ENCODE measurements at places on chromosomes 1 and 21.

DNA sequence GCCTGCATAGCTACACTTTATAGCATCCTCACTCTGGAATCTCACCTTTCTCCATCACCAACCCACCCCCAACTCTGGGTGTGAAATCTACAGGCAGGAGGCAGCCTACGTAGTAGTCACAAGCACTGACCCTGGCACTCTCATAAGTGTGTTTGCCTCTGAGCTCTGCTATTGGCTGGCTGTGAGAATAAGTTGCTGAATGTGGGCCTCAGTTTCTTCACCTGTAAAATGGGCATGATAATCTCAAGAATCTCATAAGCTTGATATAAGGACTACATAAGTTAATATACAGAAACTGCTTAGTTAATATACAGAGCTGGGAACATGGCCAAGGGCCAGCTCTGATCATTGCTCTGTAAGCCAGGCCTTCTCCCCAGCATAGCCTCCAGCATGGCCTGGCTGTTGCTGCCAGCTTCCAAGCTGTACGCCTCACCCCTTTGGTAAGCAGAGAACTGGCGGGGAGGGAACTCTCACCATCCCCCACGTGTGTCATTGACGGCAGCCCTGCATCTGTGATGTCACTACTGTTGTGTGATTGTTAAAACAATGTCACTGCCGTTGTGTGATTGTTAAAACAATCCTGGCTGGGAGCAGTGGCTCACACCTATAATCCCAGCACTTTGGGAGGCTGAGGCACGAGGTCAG, 53.3 kb downstream of the SYF2 start:
- no peak for DNase-seq

- DNase-seq, result no peak
These were observed 41.1 kb upstream of the ZNF124 start for GRCh38 chr1:247212627-247213617.

GRCh38 chr1:231684356-231685244, 58.0 kb downstream of the DISC1 start:
- DNase-seq, result no peak

DNA sequence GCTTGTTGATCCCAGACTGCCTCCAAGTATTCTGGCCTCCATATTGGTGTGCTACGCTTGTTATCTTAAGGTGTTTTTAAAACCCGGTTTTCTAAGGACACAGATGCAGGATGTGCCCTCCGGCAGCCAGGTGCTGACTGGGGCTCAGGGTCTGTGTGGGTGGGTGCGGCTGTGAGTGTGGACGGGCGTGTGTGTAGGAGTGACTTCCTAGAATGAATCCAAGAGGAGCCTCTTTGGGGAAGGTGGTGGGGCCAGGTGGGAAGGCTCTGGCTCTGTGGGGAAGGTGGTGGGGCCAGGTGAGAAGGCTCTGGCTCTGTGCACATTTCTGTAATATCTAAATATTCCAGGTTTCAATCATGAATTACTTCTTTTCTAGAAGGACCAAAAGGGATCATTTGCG, 12.8 kb upstream of the TSPEAR start:
- DNase-seq, result no peak

DNA sequence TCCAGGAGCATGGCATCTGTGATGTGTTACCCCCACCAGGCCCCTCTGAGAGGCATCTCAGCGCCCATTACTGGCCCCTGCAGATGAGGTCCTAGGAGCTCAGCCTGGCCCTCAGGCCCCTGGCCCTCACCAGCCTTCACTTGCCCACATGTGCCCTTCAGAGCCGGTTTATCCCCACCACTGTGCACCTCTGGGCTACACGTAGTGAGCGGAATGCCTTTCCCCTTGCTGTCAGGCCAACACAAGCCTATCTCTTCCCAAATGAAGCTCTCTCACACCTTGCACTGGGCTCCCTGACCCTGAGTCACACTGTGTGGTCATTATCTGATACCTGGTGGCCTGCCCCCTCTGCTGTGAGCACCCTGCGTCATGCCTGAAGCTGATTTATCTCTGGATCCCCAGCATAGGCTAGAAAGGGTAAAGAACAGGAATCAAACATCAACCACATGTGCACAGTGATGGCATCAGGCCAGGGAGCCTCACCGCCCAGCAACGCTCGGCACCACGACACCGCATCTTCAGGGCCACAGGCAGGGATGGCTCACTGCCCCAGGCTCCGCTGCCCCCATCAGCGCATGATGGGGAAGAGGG, 49.1 kb downstream of the GLIS1 start:
- no peak for DNase-seq

- peak; percentile 1 for DNase-seq
These were observed 3.5 kb downstream of the GPATCH2 start for GRCh38 chr1:217627431-217627830.

- no peak for DNase-seq
These were observed 131.4 kb upstream of the F3 start for GRCh38 chr1:94672934-94673333.

Data from hematopoietic multipotent progenitor cell (in vitro differentiated cells).